ENCODE measurements at places on chromosomes 5 and 9. TPM values are rescaled to one million over a fixed set of nuclear protein-coding genes. Genes with fewer than 3 reads are reported as not detected.

Gene ACSL6
- total RNA-seq: 1.8 TPM

Gene NUTM2F
- not detected for total RNA-seq

Gene THBS4
- 6.0 TPM for total RNA-seq

- no peak for DNase-seq
These were observed 9.0 kb downstream of the GPSM1 start for GRCh38 chr9:136336156-136336870.

DNA sequence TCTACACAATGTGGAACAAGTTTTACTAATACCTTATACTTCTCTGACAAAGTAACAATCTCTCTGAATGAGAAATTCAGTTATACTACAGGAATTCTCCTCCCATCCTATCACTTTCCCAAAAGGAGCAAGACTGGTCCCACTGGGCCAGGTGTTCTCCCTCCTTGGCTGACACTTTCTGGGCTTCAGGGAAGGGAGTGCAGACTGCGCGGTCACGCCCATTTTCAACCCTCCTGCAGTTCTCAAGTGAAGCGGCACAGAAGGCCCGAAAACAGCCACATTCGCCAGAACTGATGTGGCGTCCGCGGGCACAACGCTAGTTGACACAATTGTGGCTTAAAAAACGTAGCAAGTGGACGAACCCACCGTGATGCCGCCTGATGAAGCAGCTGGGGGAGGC lies 603 bp downstream of the SAXO1 start:
- DNase-seq: no peak

DNA sequence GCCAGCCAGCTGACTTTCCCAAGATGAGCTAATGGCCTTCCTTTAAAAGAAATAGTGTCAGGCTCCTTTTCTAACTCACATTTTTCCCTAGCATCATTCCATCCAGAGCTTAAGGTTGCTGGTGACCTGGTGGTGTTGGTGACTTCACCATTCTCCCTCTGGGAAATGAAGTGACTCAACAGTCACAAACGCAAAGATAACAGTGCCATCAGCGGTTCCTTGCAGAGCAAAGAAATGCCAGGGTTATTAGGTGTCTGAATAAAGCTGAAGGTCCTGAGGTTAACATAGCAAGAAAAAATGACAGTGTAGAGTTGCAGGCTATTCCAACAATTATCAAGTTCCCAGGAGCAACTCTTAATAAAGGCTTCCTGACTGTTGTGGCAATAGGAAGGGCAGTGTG lies 111.8 kb upstream of the SLC44A1 start:
- no peak for DNase-seq

GRCh38 chr5:66597183-66597757 lies 1.1 kb downstream of the MAST4 start:
- no peak for DNase-seq
